ENCODE measurements at places on chromosomes 6 and 20.

DNA sequence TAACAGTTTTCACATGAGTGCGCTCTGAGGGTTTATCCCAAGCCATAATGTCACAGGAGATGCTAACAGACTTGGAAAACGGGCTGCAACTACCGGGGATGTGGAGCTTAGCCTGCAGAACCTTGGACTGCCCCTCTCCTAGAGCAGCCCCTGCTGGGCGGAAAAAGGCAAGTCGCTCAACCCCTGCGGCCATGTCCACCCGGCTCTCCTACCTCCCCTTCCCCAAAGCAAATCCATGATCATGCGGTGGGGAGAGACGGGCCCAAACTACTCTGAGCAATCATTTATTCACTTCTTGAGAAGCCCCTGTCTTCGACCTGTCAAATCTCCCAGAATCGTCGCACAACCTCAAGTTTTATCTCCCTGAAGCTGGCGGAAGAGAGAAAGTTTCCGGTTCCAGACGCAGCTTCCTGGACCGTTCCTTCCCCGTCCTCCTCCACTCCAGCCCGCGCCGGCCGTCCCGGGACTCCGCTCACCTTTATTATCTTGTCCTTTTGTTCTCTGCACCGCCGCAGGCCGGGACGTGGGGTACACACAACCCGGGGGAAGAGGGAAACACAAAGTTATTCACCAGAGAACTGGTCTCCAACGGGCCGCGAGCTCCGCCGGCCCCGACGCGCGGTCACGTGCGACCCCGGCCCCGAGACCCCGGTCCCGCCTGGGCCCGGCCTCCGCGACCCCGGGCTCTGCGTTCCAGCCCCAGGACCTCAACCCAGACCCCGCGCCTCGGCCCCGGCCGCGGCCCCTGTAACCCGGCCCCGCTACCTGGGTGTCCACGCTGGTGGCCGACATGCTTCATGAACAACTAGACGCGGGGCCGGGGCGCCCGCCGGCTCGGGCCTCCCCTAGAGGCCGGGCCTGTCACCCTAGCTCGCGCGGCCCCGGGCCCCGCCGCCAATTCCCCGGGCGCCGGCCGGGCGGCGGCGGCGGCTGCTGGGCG lies 560 bp downstream of the YTHDF1 start:
- no peak for DNase-seq

DNA sequence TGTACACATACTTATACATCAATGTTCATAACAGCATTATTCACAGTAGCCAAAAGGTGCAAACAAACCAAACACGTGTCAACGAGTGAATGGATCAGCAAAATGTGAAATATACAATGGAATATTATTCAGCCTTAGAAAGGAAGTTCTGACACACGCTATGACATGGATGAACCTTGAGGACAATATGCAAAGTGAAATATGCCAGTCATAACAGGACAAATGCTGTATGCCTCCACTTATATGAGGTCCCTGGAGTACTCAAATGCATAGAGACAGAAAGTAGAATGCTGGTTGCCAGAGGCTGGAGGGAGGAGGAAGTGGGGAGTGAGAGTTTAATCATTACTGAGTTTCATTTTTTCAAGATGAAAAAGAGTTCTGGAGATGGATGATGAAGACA lies 37.8 kb upstream of the IGF2R start:
- no peak for DNase-seq

- no peak for DNase-seq
Measured at GRCh38 chr20:40304119-40304613, 384.9 kb downstream of the MAFB start.

DNA sequence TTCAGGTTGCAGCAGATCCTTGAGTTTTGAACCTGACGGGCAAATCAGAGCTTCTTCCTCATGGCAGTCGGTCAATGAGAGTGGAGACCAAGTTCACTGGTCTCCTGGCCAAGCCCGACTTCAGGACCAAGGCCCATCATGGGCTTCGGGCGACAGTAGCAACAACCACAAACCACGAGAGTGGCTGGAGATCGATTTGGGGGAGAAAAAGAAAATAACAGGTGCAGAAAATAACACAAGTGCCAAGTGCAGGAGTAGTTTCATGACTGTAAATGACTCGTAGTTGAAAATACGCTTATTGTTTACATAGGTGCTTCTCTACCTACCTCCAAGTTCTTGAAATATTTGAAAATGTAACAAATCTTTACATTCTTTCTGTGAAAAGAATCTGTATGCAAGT lies 56.1 kb downstream of the DCBLD1 start:
- no peak for DNase-seq

GRCh38 chr6:48610846-48611245 lies 499.8 kb upstream of the PTCHD4 start:
- no peak for DNase-seq

DNA sequence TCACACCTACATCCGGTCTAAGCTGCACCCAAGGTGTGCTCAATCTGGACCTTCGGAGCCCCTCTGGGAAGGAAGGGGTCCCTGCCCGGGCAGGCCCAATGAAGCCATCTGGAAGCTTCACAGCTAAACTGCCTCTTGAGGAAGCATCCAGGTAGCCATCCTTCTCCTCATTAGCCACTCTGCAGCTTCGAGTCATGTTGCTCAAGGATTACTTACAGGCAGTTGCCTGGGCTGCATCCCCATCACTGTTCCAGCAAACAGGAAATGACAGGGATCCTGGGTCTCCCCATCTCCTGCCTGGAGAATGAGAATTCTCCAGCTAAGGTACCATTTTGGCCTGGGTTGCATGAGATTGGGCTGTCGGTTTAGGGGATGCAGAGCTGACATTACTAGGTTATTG lies 91.7 kb downstream of the ERMARD start:
- no peak for DNase-seq

DNA sequence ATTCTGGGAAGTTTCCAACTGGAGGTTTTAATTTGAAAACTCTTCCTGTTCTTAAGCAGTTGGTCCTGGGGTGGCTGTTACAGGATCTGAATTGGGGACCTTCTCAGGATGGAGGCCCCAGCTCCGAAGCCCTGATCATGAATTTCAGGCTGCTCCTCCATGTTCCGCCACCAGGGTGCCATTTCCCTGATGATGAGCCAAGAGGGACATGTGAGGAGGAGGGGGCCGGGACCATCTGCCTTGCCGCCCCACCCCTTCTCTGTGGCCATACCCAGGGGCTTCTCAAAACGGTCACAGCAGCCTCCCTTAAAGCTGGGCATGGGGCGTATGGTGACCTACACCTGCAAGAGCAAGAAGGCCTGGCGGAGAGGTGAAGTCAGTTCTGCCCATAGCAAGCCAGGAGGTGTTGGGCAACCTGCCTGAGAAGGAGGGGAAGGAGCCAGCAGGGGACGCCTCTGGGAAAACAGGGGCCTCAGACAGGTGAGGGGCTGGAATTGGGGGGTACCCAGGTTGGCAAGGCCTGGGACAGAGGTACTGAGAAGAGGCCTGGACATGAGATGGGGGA lies 3.6 kb upstream of the BAK1 start:
- DNase-seq, result no peak

GRCh38 chr6:12785301-12785700 lies 68.7 kb downstream of the PHACTR1 start:
- no peak for DNase-seq

DNA sequence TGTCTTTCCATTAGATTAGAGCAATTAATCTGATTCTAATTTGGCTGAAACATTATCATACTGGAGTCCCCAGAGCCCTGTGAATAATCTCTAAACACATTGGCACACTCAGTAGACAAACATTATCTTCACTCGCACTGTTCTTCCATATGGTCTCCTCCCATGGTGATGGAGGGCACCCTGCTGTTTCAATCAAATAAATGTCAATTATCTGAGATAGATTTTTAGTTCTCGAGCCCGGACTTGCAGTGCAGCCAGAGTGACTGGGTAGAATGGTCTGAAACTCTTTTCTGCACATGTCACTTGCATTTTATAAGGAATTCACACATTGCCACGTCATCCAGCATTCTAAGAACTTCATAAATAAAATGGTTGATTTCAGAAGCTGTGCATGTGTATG lies 90.6 kb upstream of the MAP3K7 start:
- DNase-seq, result no peak

DNA sequence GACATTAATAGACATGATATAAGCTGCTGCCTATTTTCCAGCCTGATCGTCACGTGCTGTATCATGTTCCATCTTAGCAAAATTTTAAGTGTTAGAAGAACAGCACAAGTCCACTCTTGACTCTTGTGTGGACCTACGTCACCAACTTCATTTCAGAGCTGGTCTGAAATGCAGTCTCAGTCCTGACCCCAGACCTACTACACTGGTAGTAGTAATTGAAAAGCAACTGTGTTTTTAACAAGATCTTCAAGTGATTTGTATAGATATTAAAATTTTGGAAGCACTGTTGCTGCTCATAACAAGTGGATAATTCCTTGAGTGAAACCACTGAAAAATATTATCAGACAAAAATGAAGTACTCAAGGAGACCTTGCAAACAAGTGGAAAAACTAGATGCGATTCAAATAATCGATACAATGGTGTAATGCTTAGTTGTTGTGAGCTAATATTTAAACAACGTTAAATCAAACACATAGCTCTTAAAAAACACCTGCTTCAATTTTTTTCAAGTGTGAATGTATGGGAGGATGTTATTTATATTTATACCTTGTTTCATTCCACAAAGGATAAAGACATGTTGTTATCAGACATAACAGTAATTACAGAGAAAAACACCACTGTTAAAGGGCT lies 110.9 kb upstream of the JAG1 start:
- no peak for DNase-seq

- no peak for DNase-seq
Measured at GRCh38 chr6:143357152-143357551, 93.3 kb downstream of the ADAT2 start.

DNA sequence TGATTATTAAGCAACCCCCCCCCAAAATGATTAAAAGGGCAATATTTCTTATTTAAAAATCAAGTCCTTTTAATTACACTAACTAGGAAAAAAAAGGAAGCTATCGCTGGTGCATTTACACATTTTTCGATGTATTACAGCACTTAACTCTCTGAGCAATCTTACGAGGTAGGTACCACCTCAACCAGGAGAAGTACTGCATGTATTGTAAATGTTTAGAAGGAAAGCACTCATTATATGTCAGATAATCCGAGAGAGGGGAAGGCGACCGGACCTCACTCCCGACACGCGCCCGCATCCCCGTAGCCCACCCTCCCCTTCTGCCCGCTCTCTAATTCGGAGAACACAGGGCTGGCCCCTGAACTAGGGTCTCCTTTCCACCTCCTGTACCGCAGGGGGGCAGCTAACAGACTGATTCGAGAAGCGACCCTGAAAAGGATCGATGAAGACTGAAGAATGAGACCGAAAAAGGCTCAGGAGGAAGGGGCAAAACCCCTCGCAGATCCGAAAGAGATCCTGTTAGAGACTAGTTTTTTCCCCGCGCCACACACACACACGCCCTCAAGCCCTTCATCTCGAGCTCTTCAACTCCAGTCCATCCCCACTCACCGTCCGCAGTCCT lies 337 bp downstream of the ESF1 start:
- DNase-seq, result no peak

DNA sequence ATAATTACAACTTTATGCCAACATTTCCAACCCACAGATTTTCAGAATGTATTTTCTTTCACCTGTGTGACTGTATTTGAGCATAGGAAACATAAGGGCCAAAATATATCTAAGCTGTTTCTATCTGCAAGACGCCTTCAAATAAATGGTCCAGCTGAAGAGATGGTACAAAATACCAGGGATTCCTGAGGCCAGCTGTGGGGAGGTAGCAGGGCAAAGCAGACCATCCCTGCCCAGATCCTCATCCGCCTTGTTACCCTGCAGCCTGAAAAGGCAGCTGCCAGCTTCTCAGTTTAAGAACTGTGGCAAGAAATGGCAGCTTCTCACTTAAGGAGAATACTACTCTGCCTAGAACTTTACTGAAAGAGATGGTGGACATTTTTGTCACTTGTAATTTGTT lies 143.3 kb downstream of the KHDC1L start:
- no peak for DNase-seq

DNA sequence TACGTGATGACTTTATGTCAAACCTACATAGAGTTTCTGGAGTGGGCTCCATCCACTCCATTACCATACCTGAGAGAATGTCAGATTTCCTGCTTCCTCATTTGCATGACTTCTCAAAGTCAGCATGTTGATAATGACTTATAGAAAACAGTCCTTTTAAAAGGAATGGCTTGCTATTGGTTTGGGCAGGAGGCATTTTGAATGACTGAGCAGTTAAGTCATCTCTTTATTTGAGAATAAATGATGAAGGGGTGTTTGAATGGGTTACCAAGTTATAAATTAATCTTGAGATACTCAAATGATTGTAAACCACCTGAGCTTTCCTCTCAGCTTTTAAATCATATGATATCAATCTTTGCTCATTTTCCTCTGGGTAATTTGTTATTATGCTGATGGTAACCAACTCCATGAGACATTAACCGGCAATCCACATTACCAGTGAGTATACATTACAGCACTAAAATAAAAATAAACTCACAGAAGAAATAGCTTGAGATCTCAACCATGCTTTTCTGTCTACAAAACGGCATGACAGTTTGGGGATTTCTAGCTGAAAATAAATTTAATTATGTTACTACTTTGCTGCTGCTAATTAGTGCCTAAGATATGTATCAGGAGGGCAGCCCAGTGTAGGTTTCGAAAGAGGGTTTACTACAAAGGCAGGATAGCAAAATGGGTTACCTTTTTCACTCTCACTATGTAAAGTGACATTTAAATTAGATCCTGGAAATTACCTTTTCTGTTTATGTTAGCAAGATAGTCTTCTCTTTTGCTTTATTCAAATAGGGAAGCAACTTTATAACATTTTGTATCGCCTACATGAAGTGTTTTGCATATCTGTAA lies 78.8 kb downstream of the RPS12 start:
- no peak for DNase-seq

DNA sequence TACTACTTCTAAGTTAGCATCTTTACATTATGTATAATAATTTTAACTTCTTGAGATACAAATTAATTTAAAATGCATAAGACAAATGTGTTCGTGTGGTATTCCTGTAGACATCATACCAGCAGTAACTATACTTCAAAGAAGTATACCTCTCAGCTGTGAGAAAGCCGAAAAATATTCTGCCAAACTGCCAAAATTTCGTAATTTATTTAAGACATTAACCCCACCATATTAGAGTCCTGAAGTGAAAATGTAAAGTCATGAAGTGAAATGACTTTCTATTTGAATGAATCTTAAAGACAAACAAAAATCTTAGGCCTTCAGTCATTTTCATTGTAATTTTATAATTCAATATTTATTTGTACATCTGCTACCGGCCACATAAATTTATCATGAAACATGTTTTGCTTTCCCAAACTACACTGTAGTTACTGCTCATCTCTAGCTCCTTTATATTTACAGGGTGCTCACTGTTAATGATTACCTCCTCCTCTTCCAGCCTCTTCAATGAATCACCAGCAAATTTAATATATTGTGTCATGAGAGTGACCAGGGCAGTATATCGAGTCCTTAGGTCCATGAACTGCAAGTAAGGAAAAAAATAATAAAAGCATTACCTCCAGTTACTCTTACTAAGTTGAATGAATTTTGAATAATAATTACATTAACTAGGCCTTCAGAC lies 18.5 kb downstream of the DST start:
- no peak for DNase-seq

- peak; percentile 80 for DNase-seq
Measured at GRCh38 chr6:14286144-14286543, 168.6 kb downstream of the CD83 start.

GRCh38 chr6:16928387-16928786 lies 167.1 kb upstream of the ATXN1 start:
- no peak for DNase-seq
